Activated CD8-positive, alpha-beta T cell treated with anti-CD3 and anti-CD28 coated beads for 36 hours (primary cell): ENCODE measurements at places on chromosomes 7 and 10. TPM values are rescaled to one million over a fixed set of nuclear protein-coding genes. Genes with fewer than 3 reads are reported as not detected.

The TMEM196 gene
- not detected for total RNA-seq

DNA sequence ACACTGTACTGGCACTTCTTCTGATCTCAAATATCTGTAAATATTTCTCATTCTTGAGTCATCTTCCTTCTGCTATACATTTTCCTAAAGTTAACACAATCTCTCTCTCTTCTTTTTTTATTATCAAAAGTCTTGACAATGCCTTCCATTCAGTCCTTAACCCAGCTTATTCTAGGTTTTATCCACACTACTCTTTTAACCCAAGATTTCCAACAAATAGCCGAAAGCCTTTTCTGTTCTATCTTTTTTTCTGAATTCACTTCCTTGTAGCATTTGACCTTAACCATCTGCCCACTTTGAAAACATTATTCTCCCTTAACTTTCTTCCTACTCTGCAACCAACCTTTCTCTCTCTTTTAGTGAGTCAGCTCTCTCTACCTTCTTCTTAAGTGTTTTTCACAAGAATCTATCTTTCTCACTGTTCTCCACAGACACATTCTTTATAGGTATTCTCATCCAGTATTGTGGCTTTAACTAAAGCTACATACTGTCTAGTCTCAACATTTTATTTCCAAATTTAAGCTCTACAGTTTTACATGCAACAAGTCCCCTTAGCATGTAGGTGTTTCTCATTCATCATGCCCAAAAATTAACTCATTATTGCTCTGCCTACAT, 915.6 kb downstream of the KCNMA1 start:
- H3K4me1 ChIP-seq: no peaks in the 10 kb centered on the region
- no peaks in the 10 kb centered on the region for H3K27me3 ChIP-seq
- no peak overlapping the region for H3K27ac ChIP-seq
- no peak overlapping the region for H3K4me3 ChIP-seq
- no peaks in the 10 kb centered on the region for H3K36me3 ChIP-seq
- no peak for DNase-seq

GRCh38 chr7:2472739-2473138, 3.5 kb downstream of the GRIFIN start:
- H3K4me3 ChIP-seq: no peak overlapping the region
- no peak overlapping the region for H3K27ac ChIP-seq
- no peak for DNase-seq
- H3K27me3 ChIP-seq: peaks cover 4% of the 10 kb centered on the region
- peaks cover 2% of the 10 kb centered on the region for H3K4me1 ChIP-seq
- H3K36me3 ChIP-seq: no peaks in the 10 kb centered on the region

The H2BK1 gene
- total RNA-seq: not detected

The LIPJ gene
- not detected for total RNA-seq

The CALML3 gene
- total RNA-seq: not detected

The FEZF1 gene
- total RNA-seq: not detected

DNA sequence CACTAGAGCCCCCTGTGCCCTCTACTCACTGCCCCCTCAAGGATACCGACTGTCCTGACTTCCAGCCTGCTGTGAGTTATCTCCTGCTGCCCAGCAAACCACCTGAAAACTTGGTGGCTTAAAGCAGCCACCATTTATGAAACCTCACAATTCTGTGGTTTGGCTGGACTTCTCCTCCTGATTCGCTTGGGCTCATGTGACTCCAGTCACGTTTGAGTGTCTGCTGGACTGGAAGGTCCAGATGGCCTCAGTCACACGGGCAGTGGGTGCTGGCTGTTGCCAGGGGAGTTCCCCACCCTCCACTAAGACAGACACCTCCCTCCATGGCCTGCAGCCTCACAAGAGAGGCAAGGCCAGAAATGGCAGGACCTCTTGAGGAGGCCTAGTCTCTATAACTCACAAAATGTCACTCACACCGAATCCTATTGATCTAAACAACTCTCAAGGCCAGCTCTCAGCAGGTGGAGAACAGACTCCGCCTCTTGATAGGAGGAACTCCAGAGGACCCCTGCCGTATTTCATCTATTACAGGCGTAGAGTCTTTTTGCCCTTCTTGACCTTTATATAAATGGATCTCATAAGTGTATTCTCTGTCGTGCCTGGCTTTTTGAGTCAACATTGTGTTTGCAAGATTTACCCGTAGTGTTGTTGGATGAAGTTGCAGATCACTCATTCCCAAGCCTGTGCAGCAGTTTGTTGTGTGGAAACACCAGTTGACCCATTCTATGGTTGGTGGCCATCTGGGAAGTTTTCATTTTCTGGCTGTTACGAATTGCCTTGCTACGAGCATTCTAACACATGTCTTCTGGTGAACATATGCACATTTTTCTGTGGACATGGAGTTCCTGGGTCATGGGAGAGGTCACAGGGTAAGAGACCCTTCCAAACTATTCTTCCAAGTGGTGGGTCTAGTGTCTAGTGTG, 48.3 kb downstream of the ZMIZ1 start:
- H3K4me3 ChIP-seq: no peak overlapping the region
- no peaks in the 10 kb centered on the region for H3K36me3 ChIP-seq
- H3K27ac ChIP-seq: no peak overlapping the region
- H3K4me1 ChIP-seq: peaks cover 36% of the 10 kb centered on the region

GRCh38 chr7:33926535-33926934, 21.2 kb downstream of the BMPER start:
- H3K27me3 ChIP-seq: peaks cover 5% of the 10 kb centered on the region
- no peaks in the 10 kb centered on the region for H3K4me1 ChIP-seq
- no peak overlapping the region for H3K4me3 ChIP-seq
- H3K27ac ChIP-seq: no peak overlapping the region

GRCh38 chr10:116476461-116476860, 48.8 kb downstream of the PNLIPRP3 start:
- no peaks in the 10 kb centered on the region for H3K4me1 ChIP-seq
- no peak overlapping the region for H3K4me3 ChIP-seq
- no peaks in the 10 kb centered on the region for H3K36me3 ChIP-seq
- peaks cover 5% of the 10 kb centered on the region for H3K27me3 ChIP-seq
- no peak overlapping the region for H3K27ac ChIP-seq

DNA sequence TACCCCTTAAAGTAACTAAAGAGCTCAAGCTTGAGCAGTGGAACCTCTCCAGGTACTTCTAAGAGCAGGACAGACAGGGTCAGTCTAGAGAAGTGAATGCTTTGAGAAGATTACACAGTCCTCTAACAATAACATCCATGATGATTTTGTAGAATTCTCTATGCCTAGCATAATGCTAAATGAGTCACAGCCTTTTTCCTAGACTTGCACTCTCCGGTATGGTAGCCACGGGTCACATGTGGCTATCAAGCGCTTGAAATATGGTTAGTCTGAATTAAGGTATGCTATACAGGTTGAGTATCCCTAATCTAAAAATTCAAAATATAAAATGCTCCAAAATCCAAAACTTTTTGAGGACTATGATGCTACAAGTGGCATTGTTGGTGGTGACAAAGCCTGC, 166.6 kb upstream of the MKLN1 start:
- peaks cover 1% of the 10 kb centered on the region for H3K27me3 ChIP-seq
- H3K36me3 ChIP-seq: no peaks in the 10 kb centered on the region
- no peak overlapping the region for H3K27ac ChIP-seq
- no peak for DNase-seq

DNA sequence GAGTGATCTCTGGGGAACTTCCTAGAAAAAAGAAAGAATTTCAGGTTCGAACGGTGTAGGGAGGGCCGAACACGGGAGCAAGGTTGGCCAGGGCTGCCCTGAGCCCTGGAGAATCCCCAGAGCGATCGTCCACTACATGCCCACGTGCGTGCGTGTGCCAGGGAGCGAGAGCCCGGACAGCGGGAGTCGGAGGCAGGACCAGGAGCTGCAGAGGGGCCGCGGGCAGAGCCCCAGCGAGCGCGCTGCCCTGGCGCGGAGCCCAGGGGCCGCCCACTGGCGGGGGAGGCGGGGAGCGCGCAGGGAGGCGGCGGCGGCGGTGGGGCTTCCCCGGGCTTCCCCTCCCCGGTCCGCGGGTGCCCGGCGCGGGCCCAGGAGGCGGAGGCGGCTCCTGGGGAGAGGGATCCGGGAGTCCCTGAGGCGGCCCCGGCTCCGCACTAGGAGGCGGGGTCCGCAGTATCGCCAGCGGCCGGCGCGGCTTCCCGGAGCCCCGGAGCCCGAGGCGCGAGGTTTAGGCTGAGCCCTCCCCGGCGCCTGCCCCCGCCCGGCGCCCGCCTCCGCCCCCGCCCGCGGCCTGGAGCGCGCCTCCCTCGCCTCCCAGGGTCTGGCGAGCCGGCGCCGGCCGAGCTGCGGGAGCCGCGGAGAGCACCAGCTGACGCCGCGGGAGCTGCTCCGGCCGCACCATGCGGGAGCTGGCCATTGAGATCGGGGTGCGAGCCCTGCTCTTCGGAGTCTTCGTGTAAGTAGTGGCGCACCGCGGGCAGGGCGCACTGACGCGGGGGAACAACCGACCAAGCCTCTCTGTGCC, at the start of gene PLPP4:
Gene PLPP4, plus strand, starts transcription at position 602 of the 805 bp plus-strand sequence. Its CDS starts 79 bp downstream, at position 681.
- H3K4me1 ChIP-seq: peaks cover 2% of the 10 kb centered on the region
- H3K36me3 ChIP-seq: no peaks in the 10 kb centered on the region
- no peak within 1 kb of the TSS for H3K27ac ChIP-seq

GRCh38 chr10:24674892-24675632, 48.6 kb downstream of the ARHGAP21 start:
- no peaks in the 10 kb centered on the region for H3K36me3 ChIP-seq
- no peak overlapping the region for H3K4me3 ChIP-seq
- H3K27me3 ChIP-seq: no peaks in the 10 kb centered on the region
